ENCODE measurements at places on chromosomes 7 and 10.

GRCh38 chr7:94354953-94355352 lies 39.7 kb upstream of the COL1A2 start:
- DNase-seq = no peak

DNA sequence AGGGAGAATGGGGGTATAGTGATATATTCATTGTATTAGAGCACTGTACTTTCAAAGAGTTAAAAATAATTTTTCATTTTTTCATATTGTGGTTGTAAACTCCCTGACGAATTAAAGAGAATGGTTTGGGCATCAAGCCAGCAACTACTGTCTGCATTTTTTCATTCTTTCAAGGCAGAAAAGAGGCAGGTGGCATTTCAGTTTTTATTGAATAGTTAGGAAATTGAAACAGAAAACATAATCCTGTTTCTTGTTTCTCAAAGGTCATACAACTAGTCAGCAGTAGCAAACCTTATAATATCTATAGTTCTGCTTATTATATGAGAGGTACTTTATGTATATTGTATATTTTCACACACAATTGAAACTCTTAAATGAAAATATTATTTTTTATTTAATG lies 303.9 kb upstream of the KCND2 start:
- no peak for DNase-seq

DNA sequence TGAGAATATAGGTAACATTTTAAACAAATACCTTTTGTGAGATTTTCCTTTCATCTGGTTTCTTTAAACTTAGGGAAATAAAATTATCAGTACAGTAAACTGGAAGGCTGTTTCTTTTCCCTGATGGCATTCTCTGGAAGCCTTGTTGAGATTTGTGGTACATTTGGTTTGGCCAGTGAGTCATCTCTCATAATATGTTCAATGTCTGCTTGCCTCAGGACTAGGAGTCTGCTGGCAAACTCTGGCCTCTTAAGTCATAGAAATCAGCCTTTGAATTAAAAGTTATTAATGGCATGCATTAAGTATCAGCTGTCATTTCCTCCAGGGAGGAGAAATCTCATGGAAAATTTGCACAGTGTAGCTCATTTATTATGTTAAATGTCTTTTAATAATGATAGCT lies 316.6 kb upstream of the KIAA1217 start:
- no peak for DNase-seq

GRCh38 chr10:75379212-75379724 lies 22.3 kb downstream of the ZNF503 start:
- no peak for DNase-seq

GRCh38 chr7:123580406-123581161 lies 21.0 kb upstream of the ASB15 start:
- DNase-seq = no peak

DNA sequence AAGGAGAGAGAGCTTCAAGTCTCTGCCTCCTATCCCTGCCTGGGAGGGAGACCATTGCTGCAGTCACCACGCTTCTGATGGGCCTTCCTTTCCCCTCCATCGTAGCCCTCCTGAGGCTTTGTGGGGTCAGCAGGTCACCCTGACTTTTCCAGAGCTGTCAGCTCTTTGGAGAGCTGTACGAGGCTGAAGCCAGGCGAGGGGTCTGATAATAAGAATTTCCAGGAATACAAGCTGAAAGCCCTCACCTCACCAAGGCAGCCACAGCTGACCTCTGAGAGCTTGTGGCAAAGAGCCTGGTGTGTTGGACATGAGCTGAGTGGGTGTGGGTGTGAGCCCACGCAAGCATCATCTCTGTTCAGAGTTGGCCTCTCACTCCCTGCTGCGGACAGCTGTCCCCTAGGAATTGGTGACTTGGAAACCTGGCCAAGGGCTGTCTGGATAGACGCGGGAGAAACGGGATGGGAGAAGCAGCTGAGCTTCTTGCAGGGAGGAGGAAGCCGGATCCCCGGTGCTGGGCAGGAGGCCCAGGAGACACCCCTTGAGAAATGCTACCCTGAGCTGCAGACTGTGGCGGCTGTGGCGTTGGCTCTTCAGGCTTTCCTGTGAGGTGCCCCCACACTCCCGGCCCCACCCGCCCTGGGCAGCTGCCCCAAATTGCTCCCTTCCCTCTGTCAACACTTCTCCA lies 122.1 kb upstream of the BTBD16 start:
- DNase-seq = no peak

DNA sequence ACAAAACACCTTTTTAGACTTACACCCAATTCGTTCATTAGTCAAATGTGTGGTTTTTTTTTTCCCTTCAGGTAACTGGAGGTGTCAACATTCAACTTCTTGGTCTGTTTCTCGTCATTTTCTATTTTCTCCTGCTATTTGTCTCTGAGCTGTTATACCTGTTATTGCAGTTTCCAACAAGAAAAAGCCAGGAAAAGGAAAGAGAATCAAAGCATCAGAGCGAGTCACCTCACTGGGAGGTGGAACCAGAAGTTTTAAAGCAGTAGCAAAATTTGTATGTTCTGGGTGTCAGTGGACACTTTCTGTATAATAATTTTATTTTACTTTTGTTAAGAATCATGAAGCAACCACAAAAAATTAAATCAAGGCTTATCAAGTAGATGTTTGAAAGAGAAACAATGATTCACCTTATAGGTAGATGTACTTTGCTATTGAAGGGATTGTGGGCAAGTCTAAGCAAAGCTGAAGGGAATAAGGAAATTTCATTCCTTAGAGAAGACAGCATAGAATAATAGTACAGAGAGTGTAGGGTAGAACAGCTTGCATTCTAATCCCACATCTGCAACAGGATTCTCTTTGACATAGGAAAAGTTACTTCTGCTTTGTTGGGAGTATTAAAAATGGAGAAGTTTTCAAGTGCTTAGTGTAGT lies 675.8 kb downstream of the PCDH15 start:
- no peak for DNase-seq

GRCh38 chr7:73727952-73728351 lies 8.5 kb upstream of the STX1A start:
- no peak for DNase-seq

DNA sequence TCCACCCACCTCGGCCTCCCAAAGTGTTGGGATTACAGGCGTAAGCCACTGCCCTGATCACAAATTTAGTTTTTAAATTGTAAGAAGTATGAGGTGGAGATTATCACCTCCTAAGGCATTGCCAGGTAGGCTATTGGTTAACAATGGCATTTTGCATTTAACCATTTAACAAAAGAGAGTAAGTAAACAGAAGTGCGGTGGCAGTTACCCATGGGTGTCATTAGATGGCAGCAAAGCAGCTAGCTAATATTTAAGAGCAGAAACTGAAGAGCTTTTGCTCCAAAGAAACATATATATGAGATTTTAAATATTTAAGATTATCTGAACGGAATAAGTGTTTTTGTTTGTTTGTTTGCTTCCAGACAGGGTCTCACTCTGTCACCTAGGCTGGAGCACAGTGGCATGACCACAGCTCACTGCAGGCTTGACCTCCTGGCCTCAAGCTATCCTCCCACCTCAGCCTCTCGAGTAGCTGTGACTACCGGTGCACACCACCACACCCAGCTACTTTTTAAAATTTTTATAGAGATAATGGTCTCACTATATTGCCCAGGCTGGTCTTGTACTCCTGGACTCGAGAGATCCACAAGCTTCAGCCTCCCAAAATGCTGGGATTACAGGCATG lies 325.5 kb upstream of the C7orf33 start:
- no peak for DNase-seq

GRCh38 chr10:52573347-52573746 lies 199.2 kb downstream of the MBL2 start:
- no peak for DNase-seq

DNA sequence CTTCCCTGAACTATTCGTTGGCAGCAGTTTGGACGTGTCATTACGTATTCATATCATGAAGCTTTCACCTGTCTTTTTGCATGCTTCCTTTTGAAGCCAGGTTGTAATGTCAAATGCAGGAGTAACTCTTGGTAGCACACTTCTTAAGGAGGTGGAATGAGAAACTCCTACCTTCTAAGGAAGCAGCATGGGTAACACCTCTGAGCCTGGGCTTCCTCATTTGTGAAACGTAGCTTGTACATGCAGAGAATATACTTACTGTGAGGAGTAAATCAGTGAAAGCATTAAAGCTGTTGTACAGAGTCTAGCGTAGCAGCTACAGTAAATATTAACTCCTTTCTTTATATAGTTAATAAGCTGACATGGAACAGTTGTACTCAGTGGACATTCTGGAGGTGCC lies 21.1 kb downstream of the CUL1 start:
- DNase-seq = no peak

GRCh38 chr7:101234636-101235035 lies 3.0 kb downstream of the CLDN15 start:
- DNase-seq = no peak

DNA sequence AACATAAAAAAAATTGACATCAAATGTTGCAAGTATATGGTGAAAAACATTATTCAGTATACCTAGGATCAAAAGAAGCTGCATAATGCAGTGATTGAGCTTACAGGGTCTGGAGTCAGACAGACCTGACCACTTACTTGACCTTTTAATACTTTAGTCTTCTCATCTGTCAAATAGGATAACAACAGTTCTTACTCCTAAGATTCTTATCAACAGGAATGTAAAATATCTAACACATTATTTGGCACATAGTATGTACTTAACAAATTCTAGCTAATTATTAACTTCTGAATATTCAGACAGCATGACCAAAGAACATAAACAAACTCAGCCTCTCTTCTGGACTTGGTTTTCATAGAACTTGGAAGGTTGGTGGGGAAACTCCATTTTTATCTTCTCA lies 45.6 kb upstream of the PIP4K2A start:
- DNase-seq = no peak

GRCh38 chr7:129159539-129159938 lies 15.0 kb downstream of the TSPAN33 start:
- no peak for DNase-seq

DNA sequence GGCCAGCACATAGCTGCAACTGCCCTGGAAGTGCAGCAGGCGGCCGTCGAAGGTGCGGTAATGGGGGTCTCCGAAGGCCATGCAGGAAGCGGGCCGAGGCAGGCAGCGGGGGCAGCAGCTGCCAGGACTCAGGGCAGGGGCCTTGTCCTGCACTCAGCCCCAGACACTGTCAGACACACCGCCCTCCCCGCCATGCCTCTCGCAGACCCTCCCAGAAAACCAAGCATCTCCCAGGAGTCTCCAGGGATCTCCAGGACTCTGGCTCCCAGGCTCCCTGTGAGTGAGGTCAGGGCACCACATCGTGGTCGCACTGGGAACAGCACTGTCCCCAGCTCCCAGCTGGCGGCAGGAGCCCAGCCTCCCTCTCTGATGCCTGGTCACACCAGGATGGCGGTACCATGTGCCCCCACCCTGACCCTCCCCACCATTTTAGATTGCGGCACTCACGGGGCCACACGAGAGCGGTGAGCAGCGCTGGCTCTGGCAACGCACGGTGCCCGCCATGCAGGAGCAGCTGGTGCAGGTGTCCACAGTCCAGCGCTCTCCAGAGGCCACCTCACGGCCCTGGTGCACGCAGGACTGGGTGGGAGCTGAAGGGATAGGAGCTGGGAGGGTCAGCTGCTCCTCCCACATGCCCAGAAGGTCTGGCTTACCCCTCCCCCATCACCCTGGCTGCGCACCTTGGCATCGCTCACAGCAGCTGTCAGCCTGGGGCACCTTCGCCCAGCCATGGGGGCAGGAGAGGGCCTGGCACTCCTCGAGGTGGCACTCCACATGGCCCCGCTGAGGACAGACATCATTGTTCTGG lies 17.5 kb downstream of the ATP6V1F start:
- DNase-seq = no peak

DNA sequence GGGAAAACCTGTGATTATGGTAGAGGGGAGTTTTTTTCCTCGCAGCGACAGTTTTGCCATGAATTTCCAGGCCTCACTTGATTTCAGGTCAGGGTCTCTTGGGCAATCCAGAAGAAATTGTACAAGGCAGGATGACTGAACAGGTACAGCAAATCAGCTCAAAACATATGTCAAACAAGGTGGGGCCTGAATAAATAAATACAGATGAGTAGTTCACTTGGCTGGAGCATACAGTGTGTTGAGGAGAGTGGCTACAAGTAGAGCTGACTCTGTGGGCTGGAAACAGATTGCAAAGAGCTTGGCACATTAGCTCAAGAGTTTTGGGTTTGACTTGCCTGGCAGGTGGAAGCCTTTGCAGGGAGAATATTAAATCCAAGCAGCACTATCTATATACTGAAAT lies 15.0 kb downstream of the GIMAP8 start:
- DNase-seq = no peak

DNA sequence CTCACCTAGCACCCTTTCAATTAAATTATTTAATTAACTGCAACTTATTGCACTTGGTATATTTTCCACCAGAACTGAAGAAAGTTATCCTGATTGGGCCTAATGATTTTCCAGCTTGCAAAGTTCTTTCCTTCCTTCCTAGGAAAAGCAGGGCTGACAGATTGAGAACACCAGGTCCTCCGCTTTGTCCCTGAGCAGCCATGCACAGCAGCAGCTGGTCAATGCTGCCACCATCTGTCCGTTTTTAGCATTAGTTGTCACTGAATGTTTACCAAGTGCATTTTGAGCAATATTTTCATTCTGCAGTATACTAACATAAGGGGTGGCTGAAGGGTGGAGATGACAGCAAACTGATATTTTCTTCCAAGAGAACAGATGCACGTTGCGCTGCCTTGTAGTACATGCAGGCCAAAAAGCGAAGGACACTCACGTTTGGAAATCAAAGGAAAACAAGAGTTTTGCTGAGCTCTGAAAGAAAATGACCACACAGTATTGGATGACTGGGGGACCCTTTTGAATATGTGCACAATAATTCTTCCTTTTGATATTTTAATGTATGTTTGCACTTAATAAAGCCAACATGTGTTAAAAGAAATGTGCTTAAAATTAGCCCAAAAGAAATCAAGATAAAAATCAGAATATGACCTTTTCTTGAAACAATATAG lies 248.8 kb upstream of the PTN start:
- DNase-seq = no peak

- no peak for DNase-seq
Observed at GRCh38 chr10:69051303-69051702, 36.6 kb upstream of the SRGN start.

- no peak for DNase-seq
Observed at GRCh38 chr10:87763086-87763861, 54.8 kb downstream of the ATAD1 start.

- no peak for DNase-seq
Observed at GRCh38 chr7:131110297-131111080, 217.2 kb upstream of the MKLN1 start.

- DNase-seq = no peak
Observed at GRCh38 chr10:131820626-131821025, 80.2 kb upstream of the PPP2R2D start.

DNA sequence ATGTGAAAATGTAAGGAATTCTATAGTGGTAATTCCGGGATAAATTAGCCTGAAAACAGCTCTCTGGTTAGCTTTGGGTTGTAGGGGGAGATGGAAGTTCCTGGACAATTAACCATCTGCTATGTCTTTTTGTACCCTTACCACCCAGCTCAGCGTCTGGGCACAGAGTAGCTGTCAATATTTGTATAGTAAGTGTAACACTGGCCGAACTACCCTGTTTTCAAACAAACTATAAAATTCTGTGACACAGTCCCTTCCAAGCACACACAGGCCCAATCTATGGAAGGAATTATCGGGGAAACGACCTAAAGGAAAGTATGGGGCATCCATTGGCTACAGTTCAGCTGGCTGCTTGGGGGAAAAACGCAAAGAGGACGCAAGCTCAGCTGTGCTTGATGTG lies 869 bp upstream of the LHFPL3 start:
- no peak for DNase-seq
